ENCODE measurements at places on chromosomes 1 and 21. TPM values are rescaled to one million over a fixed set of nuclear protein-coding genes. Genes with fewer than 3 reads are reported as not detected.

The HSD3B2 gene
- total RNA-seq: not detected

The OR2L3 gene
- total RNA-seq: 0.21 TPM

The GJA4 gene
- total RNA-seq: not detected

The ATP1A4 gene
- total RNA-seq: not detected

The MYOC gene
- total RNA-seq: not detected

The B3GALT5 gene
- total RNA-seq: not detected

The SLAMF6 gene
- not detected for total RNA-seq

The C1orf210 gene
- total RNA-seq: 7.2 TPM

The CD5L gene
- not detected for total RNA-seq

The PLD5 gene
- total RNA-seq: 6.5 TPM

The BGLAP gene
- 0.59 TPM for total RNA-seq

The RNU1-3 gene
- 1,042 TPM for total RNA-seq

The S100A5 gene
- total RNA-seq: not detected

The SH2D1B gene
- not detected for total RNA-seq

The GPR153 gene
- total RNA-seq: 17.4 TPM

The TTC22 gene
- total RNA-seq: 13.3 TPM

The PLA2G2D gene
- total RNA-seq: not detected

The PODN gene
- total RNA-seq: not detected

Data from mammary epithelial cell (primary cell).